H1 (cell line): ENCODE measurements at places on chromosomes 2 and 18.

DNA sequence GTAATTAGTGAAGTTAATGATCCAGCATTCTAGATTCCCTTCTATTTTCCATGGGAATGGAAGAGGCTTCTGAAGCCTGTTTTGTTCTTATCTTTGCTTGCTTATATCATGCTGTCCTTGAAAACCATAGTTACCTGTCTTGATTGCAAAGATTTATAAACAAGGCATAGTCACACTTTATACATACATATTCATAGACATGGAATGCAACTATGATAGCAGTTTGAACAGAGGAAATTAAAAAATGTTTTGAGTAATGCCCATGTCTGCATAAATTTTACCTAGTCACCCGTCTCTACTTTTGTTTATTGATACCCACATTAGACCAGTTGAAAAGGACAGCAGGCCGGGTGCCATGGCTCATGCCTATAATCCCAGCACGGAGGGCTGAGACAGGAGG, 289.0 kb downstream of the PTPRM start:
- H3K36me3 ChIP-seq, result no peaks in the 10 kb centered on the region
- no peaks in the 10 kb centered on the region for H3K4me1 ChIP-seq
- H3K4me3 ChIP-seq, result no peak overlapping the region
- no peaks in the 10 kb centered on the region for H3K27me3 ChIP-seq
- no peak for DNase-seq

DNA sequence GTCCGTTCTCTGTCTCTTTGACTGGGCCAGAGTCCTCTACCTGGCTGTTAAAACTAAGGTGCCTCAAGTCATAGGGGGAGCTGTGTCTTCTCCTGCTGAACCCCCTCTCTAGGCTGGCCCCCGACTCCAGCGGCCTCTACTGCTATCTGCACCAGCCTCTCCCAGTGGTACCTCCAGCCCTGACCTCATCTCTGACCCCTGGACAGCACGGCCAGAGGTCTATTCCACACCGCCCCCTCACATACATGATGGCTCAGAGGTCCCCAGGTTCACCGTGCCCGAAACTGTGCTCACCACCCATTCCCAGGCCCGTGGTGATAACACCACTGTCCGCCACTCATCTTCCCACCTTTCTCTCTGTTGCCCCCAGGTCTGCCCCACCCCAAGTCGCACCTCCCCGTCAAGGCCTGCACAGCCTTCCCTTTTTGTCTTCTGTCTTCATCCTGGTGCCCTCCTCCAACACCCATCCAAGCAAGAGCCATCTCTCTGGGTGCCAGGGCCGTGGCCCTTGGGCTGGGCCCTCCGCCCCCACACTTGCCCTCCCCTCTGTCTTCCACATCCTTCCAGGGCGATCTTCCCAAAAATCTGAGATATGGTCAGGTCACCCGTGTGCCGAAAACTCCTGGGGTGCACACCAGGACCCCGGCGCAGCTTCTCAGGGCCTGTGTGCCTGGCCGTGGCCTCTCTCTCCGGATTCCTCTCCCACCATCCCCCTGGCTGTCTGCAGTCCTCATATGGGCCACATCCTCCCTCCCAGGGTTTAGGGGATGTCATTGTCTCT, 134.4 kb upstream of the ID2 start:
- no peaks in the 10 kb centered on the region for H3K36me3 ChIP-seq
- no peak overlapping the region for H3K4me3 ChIP-seq
- H3K27me3 ChIP-seq, result no peaks in the 10 kb centered on the region
- H3K4me1 ChIP-seq, result no peaks in the 10 kb centered on the region
- no peak overlapping the region for H3K27ac ChIP-seq

DNA sequence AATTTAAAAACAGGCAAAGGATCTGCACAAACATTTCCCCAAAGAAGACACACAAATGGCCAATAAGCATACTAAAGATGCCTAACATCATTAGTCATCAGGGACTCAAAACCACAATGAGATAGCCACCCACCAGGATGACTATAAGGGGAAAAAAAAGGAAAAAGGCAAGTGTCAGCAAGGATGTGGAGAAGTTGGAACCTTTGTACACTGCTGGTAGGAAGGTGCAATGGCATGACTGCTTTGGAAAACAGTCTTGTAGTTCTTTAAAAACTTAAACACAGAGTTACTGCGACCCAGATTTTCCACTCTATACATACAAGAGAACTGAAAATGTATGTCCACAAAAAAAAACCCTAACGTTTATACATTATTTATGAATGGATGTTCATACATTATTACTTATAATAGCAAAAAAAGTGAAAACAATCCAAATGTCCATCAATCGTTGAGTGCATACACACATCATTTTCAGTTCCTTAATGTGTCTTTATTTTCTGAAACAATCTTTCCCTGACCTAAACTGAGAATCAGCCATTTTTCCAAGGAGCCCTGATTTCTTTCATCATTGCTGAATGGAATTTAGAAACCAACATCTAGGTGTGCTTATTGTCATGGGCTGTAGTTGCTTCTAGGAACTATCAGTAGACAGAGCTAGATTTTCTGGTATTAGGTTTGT, 64.7 kb upstream of the TLK1 start:
- DNase-seq, result no peak
- no peaks in the 10 kb centered on the region for H3K36me3 ChIP-seq
- H3K4me3 ChIP-seq, result no peak overlapping the region
- no peaks in the 10 kb centered on the region for H3K27me3 ChIP-seq

GRCh38 chr18:44507729-44508325, 172.9 kb upstream of the SETBP1 start:
- H3K4me3 ChIP-seq, result no peak overlapping the region
- H3K27me3 ChIP-seq, result no peaks in the 10 kb centered on the region
- DNase-seq, result no peak
- H3K36me3 ChIP-seq, result no peaks in the 10 kb centered on the region
